ENCODE measurements at places on chromosomes 5 and 9.

- DNase-seq, result no peak
These were observed 106.0 kb downstream of the RGS3 start for GRCh38 chr9:113569472-113570060.

GRCh38 chr9:134509281-134509680, 132.3 kb upstream of the COL5A1 start:
- no peak for DNase-seq

DNA sequence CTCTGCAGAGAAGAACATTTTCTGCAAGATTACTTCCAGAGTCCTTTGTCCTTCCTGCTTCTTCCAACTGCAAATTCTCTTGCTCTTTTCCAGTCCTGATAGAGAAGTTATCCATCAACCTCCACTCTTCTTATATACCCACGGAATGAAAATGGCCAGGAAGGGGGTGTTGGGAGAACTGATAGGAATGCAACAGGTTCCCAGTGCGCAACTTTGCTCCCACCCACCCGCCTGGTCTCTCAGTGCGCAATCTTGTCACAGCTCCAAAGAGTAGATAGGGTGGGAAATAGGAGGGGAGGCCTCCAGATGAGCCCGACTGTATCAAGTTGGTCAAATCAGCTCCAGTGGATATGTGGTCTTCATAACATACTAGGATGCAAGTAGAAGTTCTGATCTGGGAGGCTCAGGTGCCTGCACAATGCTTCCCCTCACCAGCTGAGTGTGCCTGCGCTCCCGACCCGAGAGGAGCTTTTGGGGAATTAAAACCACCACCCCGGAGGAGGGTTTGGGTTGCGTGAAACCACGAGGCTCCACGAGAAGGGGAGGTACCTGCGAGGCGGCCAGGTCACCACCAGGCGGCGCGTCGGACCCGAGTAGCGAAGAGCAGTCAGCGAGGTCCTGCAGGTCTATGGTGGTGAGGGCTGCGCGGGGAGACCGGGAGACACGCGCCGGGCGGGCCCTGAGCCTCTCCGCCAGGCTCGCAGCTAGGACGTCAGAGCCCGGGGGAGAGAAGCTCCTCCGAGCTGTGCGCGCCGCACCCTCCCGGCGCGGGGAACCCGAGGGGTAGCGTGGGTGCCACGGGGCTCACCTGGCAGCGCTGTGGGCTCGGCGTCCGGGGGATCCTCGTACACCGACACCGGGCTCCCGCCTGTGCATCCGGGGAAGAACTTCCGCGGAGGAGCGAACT, 835 bp downstream of the MCIDAS start:
- DNase-seq, result peak; percentile 56

DNA sequence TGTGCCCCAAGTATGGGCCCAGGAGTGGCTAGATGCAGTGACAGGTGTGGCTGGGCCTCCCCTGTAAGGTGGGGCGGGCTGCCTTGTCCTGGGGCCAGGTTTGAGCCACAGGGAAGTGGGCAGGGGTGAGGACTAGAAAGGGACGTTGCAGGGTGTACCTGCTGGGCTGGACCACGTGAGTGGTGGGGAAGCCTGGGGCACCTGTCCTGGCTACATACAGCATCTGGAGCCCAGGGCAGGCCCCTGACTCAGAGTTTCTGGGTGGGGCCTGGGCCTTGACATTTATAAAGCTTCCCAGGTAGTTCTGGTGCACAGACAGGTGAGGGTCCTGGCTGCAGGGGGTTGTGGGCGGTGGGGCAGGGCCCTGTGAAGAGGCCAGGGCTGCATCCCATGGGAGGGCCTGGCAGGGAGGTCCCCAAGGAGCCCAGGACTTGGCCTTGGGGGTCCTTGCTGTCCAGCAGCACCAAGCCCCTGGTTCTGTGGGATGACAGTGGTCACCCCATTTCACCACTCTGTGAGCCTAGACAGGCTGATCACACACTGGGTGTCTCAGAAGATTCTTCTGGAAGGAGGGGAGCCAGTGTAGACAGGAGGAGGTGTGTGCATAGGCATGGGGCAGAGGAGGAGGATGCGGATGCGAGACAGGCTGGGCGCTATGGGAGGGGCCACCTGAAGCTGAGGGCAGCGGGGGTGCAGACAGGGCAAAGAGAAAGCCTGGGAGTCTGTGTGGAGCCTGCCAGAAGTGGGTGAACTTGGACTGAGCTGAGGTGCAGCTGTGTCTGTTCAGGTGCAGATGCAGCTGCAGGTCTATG, 94.0 kb downstream of the PHF2 start:
- DNase-seq, result peak; percentile 13

GRCh38 chr9:112038017-112038408, 137.1 kb downstream of the SUSD1 start:
- DNase-seq, result no peak

DNA sequence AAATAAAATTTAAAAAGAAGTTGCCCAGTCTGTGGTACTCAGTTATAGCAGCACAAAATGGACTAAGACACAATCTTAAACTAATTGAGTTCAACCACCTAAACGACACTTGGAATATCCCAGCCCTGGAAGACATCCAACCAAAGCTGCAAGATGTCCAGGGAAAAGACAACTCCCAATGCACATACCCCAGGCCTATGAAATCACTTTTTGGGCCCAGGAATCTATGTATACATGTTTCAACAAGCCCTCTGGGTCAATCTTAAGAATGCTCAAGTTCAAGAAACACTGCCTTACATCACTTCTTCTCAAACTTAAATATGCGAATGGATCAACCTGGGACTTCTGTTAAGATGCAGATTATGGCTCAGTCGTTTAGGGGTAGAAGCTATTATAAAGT, 148.6 kb downstream of the ELAVL2 start:
- no peak for DNase-seq

- DNase-seq, result no peak
These were observed 581.9 kb upstream of the BRINP1 start for GRCh38 chr9:119951090-119951489.

GRCh38 chr5:36659411-36659810, 53.0 kb downstream of the SLC1A3 start:
- no peak for DNase-seq

DNA sequence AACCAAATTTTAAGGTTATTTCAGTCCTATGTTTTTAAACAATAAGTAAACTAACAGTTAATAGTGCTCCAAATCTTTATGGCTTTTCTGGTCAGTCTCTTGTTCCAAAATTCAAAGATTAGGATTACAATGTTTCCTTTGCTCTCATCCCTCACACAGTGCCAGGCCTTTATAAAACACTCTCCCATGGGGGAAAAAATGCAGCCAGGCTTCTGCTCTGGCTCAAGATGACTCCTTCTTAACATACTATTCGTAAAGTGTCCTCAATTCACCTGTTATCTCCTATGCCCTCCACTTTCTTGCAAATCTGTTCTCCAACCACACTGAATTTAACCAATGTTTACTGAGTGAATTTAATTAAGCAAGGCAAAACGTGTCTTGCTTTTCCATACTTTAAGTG, 1.4 kb downstream of the CEP120 start:
- no peak for DNase-seq

GRCh38 chr5:139294374-139295165, 1.0 kb downstream of the MATR3 start:
- DNase-seq, result peak; percentile 62

- no peak for DNase-seq
These were observed 418.0 kb downstream of the CETN3 start for GRCh38 chr5:89991592-89991991.

- DNase-seq, result no peak
These were observed 32.7 kb upstream of the TXNDC8 start for GRCh38 chr9:110370315-110370714.

- DNase-seq, result no peak
These were observed 12.5 kb downstream of the ERMP1 start for GRCh38 chr9:5820425-5820824.

- no peak for DNase-seq
These were observed 538.5 kb upstream of the DMAC1 start for GRCh38 chr9:8337834-8338766.

- DNase-seq, result no peak
These were observed 539.6 kb upstream of the CLINT1 start for GRCh38 chr5:158398360-158399201.
